ENCODE measurements at places on chromosomes 16 and 17. TPM values are rescaled to one million over a fixed set of nuclear protein-coding genes. Genes with fewer than 3 reads are reported as not detected.

KIFC3 gene
- polyA plus RNA-seq = 74.9 TPM

GRCh38 chr16:48157794-48158193 lies 2.0 kb upstream of the ABCC12 start:
- DNase-seq = no peak
- no peak overlapping the region for H3K4me3 ChIP-seq
- H3K27me3 ChIP-seq = peaks cover 2% of the 10 kb centered on the region
- no peaks in the 10 kb centered on the region for H3K36me3 ChIP-seq

PMP22 gene
- polyA plus RNA-seq = 37.0 TPM

GRCh38 chr17:57545731-57546342 lies 199.3 kb downstream of the CCDC182 start:
- H3K27me3 ChIP-seq = no peaks in the 10 kb centered on the region
- no peak overlapping the region for H3K27ac ChIP-seq
- H3K4me1 ChIP-seq = peaks cover 21% of the 10 kb centered on the region
- no peaks in the 10 kb centered on the region for H3K36me3 ChIP-seq

GRCh38 chr16:74717367-74717766 lies 16.7 kb upstream of the MLKL start:
- H3K27ac ChIP-seq = no peak overlapping the region
- peak; percentile 28 for DNase-seq
- H3K36me3 ChIP-seq = no peaks in the 10 kb centered on the region
- no peaks in the 10 kb centered on the region for H3K4me1 ChIP-seq

GRCh38 chr16:62853887-62854286 lies 817.6 kb upstream of the CDH8 start:
- H3K4me3 ChIP-seq = no peak overlapping the region
- H3K36me3 ChIP-seq = no peaks in the 10 kb centered on the region
- DNase-seq = no peak
- no peaks in the 10 kb centered on the region for H3K27me3 ChIP-seq
- no peak overlapping the region for H3K27ac ChIP-seq

DNA sequence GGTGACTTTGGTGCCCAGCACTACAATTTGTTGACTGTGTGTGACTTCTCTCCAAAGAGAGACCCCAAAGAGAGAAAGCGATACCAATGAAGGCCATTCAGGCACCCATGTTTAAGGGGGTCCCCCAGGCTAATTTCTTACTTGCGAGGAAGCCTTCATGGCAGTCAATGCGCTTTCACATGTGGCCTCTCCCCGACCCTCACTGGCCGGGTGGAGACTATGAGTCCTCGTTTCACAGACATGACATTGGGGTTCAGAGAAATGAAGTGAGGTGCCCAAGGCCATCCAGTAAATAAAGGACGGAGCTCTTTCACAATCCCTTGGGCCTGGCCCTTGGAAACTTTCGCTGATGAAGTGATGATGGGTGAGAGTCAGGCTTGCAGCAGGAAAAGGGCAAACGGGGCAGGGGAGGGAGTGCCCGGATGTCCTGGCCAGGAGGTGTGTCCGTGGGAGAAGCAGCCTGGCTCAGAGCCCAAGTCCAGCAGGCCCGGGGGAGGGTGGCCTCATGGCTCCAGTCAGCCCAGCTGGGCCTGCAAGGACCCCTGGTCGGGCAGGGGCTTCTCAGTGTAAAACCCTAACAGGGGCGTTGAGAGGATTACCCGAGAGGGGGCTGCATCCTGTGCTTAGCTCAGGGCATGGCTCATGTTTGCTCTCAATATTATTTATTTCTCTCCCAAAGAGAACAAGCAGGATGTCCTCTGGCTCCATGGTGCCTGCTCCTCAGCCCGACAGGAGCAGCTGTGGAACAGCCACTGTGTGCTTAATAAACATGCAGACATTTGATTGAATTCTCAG lies 14.7 kb downstream of the TBX2 start:
- no peak for DNase-seq
- H3K36me3 ChIP-seq = no peaks in the 10 kb centered on the region
- no peak overlapping the region for H3K27ac ChIP-seq
- H3K4me1 ChIP-seq = no peaks in the 10 kb centered on the region

- H3K27me3 ChIP-seq = no peaks in the 10 kb centered on the region
- no peaks in the 10 kb centered on the region for H3K4me1 ChIP-seq
- H3K36me3 ChIP-seq = no peaks in the 10 kb centered on the region
- H3K4me3 ChIP-seq = no peak overlapping the region
These were observed 1.2 kb downstream of the CCL23 start for GRCh38 chr17:36016555-36016954.

GRCh38 chr16:4601036-4601863 lies 13.4 kb downstream of the UBALD1 start:
- H3K27ac ChIP-seq = no peak overlapping the region
- no peak for DNase-seq
- no peaks in the 10 kb centered on the region for H3K36me3 ChIP-seq

DNA sequence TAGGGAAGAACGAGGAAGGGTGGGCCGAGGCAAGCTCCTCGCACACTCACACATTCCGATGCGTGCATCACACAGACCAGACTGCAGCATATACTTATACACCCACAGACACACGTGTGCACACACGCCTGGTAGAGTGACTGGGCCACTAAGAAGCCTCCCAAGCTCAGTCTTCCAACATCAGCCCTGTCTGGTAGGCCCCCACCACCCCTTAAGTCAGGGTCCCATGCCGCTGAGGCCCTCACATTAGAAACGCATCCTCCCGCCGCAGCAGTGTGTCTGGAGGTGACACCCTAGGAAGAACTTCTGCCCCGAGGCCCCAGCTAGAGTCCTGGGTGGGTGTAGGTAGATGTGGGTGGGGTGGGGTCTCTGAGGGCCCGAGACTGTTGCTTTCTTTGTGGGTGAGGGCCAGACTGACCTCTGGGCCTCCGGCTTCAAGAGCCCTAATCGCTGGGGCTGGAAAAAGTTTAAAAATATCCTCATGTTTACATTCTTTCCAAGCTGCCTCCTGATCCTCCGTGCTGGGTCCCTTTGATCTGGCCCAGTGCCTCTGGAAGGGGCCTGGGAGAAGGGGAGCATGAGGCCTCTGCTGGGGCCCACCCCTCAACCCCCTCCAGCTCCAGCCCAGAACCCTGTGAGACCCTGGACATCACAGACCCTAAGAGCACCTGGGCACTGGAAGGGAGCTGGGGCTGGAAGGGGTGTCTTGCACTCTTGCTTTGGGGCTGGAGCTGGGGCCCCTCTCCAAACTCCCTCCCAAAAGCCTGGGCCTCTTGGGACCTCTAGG lies 13.6 kb downstream of the CDH16 start:
- H3K4me3 ChIP-seq = no peak overlapping the region
- H3K4me1 ChIP-seq = peaks cover 34% of the 10 kb centered on the region

DNA sequence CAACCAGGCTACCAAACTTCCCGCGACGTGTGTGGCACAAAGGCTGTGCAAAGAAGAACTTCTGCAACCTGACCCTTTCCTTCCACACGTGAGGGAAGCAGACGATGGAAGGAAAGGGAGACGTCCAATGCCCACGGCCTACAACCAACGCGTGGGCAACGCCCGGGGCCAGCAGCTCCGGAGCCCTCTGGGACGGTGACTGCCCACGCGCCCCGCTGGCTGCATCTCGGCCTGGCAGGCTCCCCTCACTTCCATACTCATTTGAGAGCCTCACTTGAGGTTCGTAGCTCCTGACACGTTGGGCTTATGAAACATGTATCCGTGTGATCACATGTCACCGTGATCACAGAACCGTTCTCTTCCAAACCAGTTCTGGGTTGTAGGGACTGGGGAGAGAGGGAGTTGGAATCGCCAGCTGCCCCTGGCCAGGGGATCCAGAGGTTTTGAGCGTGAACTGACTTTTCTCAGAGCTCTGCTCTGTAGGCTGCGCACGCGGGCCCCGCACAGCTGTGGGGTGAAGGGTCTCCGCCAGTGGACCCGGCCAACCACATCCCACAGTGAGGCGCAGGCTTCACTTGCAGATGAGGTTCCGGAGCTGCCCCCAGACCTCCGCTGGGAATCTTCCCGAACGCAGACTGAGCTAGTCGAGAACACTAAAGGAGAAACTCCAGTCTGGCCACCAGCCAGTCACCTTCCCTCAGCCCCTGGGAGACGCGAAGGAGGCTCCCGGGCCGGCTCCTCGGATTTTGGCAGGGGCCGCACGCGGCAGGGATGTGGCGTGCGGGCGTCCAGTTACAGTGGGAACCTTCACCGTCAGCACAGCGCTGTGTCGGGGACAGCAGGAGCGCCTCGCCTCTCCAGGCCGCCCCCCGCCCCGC lies 1.0 kb downstream of the LMF1 start:
- peaks cover 11% of the 10 kb centered on the region for H3K4me1 ChIP-seq
- no peak overlapping the region for H3K27ac ChIP-seq
- peak; percentile 62 for DNase-seq
- no peaks in the 10 kb centered on the region for H3K27me3 ChIP-seq
- no peaks in the 10 kb centered on the region for H3K36me3 ChIP-seq
